Transverse colon (tissue), 4 donors: ENCODE measurements at places on chromosomes 4 and X. TPM values are rescaled to one million over a fixed set of nuclear protein-coding genes. Genes with fewer than 3 reads are reported as not detected.

- DNase-seq: no peak
Observed at GRCh38 chr4:6561173-6561516, 13.8 kb upstream of the MAN2B2 start.

DNA sequence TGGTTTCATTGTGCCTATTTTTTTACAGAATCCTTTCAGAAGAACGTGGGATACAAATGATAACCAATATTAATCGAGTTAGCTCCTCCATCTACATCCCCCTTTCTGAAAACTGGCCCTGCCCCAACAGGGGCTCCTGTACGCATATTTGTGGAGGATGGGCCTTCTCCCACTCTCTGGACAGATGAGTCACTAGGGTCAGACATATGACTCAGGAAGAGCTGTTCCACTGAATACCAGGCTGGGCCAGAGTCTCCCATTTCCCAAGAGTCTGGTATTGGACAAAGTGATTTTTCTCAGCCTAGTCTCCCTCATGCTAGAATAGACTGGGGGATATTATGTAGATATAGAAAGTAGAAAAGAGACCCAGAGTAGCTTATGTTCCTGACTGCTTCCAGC lies 142.4 kb downstream of the TSPAN5 start:
- DNase-seq: no peak

- no peak for DNase-seq
Observed at GRCh38 chrX:72399816-72400215, 94.1 kb upstream of the CITED1 start.

DNA sequence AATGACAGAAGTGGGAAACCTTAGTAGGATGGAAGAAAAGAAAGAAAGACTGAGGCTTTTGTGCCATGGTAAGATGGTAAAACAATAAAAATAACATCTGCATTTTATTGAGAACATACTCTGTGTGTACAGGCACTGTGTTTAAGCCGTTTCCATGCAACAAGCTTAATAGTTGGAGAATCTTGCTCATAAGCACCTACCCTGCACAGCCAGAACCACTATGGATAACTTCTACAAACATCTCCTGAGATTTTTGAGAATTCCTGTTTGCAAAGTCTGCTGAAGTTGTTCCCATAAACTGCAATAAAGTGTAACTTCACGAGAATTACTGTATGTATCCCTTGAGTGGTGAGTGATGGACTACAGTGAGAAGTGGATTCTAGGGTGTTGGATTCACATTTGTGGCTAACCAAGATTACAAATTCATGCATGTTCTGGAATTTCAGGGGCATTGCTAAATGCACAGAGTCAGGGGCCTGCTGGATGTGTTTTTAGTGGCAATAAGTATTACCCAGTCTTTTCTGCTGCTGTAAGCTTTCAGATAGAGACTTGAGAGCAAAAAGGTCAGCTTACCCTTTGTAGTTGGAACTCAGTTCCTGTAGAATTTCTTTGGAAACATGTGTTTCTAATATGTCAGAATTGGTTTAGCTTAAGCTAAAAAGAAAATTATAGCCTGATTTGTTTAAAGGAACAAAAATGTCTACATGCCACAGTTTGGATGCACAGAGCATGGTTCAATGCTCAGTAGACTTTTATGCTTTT lies 132.5 kb downstream of the AFF1 start:
- DNase-seq: no peak

GRCh38 chr4:108830509-108831244 lies 67.8 kb upstream of the ETNPPL start:
- peak; percentile 39 for DNase-seq

DNA sequence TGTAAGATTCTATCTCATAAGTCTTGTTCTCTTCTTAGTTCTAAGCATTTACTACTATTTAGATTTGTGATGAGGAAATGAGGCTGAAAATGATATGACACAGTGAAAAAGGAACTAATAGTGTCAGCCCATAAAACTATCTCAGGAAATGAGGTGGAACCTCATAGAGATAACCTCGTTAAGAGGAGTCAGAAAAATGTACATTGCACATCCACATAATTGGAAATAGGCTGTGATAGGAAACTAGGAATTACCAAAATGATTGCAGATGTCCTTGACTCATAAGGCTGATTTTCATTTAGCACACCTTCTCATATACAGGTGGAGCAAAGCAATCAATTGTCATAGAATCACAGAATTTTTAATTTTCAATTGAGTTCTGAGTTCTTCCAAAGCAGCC lies 26.8 kb downstream of the ANXA10 start:
- no peak for DNase-seq

DNA sequence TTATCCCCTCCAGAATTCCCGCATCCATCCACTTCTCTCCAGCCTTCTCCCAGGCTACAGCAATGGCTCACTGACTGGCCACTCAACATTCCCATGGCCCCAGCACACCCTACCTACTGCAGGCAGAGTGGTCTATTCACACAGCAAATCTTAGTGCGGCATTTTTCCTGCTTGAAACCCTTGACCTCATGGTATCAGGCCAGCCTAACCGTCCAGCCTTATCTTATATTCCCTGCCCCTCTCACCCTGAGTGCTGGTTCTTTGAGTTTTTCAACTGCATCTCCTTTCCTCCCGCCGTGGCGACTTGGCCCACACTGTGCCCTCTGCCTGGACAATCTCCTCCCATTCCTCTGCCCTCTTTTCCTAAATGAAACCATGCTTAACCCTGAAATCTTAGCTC lies 10.0 kb upstream of the S100G start:
- no peak for DNase-seq

DNA sequence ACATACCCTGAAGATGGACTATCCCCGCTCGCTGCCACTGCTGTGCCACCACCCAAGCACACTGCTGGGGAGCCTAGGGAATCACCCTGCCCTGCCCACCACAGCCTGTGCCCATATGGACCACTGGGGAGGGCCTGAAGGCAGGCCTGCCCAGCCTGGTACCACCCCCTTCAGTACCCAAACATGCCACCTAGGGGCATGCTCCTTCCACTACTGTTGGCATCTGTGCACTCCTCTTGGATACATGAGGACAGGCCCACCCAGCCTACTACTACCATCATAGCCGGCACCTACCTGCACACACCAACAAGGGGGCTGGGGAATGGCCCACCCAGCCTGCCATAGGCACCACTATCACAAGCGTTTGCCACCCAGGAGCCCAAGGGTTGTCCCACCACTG lies 30.1 kb upstream of the PRDX4 start:
- no peak for DNase-seq

- no peak for DNase-seq
Observed at GRCh38 chr4:26916195-26916594, 55.6 kb downstream of the STIM2 start.

DNA sequence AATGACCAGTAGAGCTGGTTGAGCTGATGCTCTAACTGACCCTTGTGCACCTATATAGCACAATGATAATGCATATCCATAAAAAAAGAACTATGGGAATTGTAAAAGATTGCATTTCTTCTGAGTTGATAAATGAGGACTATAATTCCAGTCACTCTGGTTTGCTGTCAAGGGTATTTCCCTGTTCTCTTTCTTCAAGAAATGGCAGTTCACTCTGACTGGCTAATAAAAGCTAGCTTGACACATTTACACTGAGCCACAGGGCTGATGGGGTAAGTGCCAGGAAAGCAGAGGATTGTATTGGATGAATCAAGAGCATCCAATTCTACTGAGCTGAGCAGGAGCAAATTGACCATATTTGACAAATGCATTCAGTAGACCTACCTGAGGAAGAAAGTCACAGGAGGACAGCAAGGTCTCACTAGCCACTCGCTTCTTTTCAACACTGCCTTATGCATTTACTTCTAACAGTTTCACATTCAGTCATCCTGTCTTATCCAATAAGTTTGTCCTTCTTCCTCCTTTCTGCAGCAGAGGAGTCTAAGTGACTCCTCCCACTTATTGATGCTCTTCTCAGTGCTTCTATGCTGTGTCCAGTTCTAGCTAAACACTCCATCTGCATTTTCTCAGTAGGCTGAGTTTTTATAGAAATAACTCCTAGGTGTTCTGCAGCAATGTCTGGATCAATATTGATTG lies 43.0 kb downstream of the RBMX2 start:
- no peak for DNase-seq

GRCh38 chr4:177391287-177391686 lies 51.0 kb downstream of the AGA start:
- no peak for DNase-seq

GRCh38 chr4:182679533-182679932 lies 237.7 kb downstream of the DCTD start:
- DNase-seq: no peak

DNA sequence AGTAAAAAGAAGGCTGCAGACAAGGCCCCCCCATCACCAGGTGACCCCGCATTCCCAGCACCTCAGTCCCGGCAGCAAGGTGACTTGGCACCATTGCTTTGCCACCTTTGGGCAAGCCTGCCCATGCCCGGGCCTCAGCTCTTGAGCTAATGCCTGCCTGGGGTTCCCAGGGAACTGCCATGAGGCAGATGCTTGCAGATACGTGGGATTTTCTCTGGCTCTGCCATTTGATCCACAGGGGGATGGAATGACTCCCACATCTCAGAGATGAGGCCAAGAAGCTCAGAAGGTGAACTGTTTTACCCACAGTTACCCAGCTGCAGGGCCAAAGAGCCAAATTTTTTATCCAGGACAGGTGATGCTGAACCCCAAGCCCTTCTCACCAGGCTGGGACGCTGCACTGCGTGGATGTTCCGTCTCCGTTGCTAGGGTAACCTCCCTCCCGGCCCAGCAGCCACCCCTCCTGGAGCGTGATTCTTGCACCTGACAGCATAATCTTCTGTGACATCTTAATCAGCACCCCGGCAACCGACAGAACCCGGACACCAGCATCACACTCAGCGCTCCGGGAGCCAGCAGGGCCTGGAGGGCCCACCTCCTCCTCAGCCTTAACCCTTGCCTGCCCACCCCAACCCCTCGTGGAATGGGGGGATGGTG lies 15.7 kb upstream of the MSX1 start:
- no peak for DNase-seq

DNA sequence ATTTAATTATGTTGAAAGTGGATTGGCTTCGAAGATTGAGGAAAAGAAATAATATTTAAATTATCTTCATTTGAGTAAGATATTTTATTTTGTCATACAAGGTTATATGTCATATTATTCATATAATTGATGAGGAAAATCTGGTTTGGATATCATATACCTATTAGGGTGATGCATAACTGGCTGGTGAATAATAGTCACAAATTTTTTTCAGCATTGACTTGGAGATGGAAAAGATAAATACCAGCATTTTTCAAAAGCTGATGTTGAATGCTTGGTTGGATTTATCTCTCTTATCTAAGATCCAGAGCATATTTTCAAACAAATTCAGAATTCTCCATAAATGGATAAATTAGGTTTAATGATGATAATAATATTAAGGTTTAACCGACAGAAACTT lies 93.5 kb upstream of the SLIT2 start:
- DNase-seq: no peak

GRCh38 chr4:168150420-168151050 lies 58.2 kb downstream of the ANXA10 start:
- no peak for DNase-seq

- no peak for DNase-seq
Observed at GRCh38 chrX:118207831-118208453, 91.3 kb upstream of the KLHL13 start.

GRCh38 chr4:1294424-1294823 lies 4.7 kb downstream of the MAEA start:
- DNase-seq: no peak

GRCh38 chr4:14920237-14920636 lies 82.0 kb upstream of the CPEB2 start:
- DNase-seq: no peak

DNA sequence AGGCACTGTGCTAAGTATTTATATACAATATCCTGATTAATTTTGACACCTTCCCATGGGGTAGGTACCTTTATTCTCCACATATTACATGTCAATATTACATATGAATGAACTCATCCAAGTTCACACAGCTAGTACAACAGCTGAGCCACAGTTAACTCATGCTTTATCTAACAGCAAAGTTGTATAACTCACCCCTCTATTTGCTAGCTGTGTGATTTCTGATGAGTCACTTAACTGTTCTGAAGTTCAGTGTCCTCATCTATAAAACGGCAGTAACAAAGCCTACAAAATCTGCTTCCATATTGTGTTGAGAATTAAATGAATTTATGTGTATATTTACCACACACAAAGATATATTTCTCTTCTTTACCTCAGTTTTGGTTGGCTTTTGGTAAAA lies 48.2 kb upstream of the KDR start:
- no peak for DNase-seq

GRCh38 chr4:74395633-74396032 lies 30.7 kb downstream of the EREG start:
- no peak for DNase-seq

GRCh38 chr4:5900844-5901243 lies 8.0 kb upstream of the CRMP1 start:
- no peak for DNase-seq

GRCh38 chrX:65925005-65925404 lies 114.9 kb downstream of the VSIG4 start:
- no peak for DNase-seq

- DNase-seq: no peak
Observed at GRCh38 chr4:151583157-151583914, 174.4 kb downstream of the FHIP1A start.

DNA sequence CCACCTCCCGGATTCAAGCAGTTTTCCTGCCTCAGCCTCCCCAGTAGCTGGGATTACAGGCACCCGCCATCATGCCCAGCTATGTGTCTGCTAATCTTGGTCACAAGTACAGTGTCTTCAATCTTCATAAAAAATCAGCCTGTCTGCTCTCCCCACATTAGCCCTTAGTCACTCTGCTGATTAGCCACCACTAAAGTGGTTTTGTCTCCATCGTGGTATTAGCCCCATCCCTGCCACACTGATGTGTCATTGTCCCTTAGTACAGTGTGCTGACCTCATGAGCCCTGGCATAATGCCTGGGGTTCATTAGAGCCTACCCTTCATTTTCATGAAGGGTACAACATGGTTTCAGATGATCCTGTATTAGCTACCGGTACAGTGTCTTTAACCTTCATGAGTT lies 49.9 kb downstream of the ZNF157 start:
- no peak for DNase-seq

GRCh38 chr4:120517966-120518365 lies 404.6 kb downstream of the PRDM5 start:
- DNase-seq: peak; percentile 29

GRCh38 chr4:144627663-144628076 lies 18.3 kb upstream of the HHIP start:
- no peak for DNase-seq

NUDT10 gene
- not detected for total RNA-seq

FAM184B gene
- 0.20 TPM for total RNA-seq

H2BW2 gene
- not detected for total RNA-seq

MAGEC1 gene
- not detected for total RNA-seq

CLTRN gene
- 0.48 TPM for total RNA-seq

SOWAHB gene
- 63.2 TPM for total RNA-seq

AFP gene
- total RNA-seq: not detected

ARMCX4 gene
- total RNA-seq: 3.8 TPM

ITM2A gene
- total RNA-seq: 7.5 TPM

GYPA gene
- total RNA-seq: not detected

TMEM271 gene
- total RNA-seq: not detected

OTUD6A gene
- not detected for total RNA-seq
